ENCODE measurements at places on chromosomes 1 and 21.
A peak's percentile ranks its signal among the peaks of the same experiment; 100 is the strongest.

GRCh38 chr1:204128964-204129896 lies 22.6 kb downstream of the ETNK2 start:
- DNase-seq, result peak; percentile 73

- peak; percentile 3 for DNase-seq
Measured at GRCh38 chr1:29349871-29350491, 113.7 kb downstream of the PTPRU start.

- DNase-seq, result no peak
Measured at GRCh38 chr1:31289021-31289420, 7.6 kb downstream of the SNRNP40 start.

DNA sequence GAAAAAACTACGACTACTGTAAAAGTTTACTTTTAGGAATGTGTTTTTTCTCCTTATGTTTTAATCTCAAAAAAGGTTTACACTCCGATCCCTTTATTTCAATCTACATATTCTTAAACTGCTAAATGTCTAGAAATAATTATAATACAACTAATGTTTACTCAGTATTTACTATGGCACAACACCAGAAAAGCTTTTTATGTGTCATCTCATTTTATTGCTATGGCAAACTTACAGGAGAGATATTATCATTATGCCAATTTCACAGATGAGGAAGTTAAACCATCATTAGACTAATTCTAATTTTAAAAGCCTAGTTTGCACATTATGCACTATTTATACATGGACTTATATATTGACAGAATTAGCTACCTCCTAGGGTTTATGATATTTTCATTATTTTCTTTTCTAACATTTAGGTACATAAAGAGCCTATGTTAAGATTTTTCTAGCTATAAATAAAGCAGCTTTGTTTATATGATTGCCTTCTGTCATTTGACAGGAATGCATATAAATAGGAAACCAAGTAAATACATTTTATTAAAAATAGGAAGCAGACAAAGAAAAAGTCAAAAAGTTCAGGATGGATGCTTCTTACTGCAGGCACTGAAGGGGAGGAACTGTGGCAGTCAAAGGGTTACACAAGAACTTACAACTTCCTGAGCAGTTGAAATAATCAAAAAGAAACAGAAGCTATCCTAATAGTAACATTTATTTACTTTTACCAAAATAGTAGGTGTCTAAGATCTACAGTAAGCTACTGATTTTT lies 442.4 kb downstream of the LTN1 start:
- no peak for DNase-seq

DNA sequence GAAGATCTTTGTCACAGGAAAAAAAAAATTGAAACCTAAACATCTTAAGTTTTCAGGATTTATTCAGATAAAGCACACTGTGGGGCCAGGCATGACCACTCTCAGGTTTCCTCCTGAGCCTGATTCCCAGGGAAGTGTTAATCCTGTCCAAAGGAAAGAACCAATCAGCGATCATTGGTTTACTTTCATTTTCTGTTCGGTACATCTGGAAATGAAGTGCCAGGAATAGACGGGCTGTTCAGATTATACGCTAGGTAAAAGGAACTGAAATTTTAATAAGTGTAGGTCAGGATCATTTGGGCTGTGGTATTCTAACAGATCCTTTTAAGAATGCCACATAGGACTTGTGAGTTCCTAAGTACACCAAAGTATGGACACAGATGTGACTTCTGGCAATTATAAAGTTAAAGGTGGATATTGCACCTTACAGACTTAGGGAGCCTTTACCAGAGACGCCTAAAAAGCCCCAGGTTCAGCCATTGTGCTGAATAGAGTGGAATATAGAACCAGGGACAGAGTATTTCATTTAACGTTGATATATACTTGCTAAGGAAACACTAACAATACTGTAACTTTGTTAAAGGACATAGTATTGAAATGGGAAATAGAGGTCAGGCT lies 9.3 kb upstream of the CACYBP start:
- DNase-seq, result peak; percentile 88

GRCh38 chr1:116988248-116988647 lies 13.3 kb upstream of the CD101 start:
- DNase-seq, result no peak

GRCh38 chr21:41349619-41350390 lies 12.0 kb upstream of the MX2 start:
- DNase-seq, result no peak

DNA sequence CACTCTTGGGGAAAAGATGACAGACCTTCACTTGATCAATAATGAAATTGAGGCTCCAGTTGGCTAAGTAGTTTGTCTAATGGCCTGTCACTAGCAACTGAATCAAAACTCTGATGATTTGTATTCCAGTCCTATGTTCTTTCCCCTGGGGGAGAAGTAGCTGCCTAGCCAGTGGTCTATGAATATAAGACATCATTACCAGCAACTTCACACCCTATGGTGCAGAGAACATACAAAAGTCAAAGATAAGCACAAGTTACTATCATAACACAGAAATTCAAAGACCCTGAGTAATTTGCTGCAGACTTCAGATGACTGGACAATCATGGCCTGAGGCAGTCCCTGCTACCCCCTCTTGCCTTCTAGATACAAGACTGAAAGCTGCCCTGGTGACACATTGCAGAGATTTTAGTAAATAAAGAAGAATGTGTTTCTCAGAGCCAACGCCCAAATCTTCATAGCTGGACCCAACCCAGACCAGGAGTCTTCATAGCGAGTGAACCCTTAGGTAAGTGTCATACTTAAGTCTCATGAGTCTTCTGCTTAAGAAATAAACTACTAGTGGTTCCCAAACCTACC lies 993 bp downstream of the PDZK1 start:
- no peak for DNase-seq

Measured in OCI-M1 (cell line).